ENCODE measurements at places on chromosomes 5 and 9.

- DNase-seq: no peak
Observed at GRCh38 chr5:4027088-4027734, 431.6 kb downstream of the IRX1 start.

DNA sequence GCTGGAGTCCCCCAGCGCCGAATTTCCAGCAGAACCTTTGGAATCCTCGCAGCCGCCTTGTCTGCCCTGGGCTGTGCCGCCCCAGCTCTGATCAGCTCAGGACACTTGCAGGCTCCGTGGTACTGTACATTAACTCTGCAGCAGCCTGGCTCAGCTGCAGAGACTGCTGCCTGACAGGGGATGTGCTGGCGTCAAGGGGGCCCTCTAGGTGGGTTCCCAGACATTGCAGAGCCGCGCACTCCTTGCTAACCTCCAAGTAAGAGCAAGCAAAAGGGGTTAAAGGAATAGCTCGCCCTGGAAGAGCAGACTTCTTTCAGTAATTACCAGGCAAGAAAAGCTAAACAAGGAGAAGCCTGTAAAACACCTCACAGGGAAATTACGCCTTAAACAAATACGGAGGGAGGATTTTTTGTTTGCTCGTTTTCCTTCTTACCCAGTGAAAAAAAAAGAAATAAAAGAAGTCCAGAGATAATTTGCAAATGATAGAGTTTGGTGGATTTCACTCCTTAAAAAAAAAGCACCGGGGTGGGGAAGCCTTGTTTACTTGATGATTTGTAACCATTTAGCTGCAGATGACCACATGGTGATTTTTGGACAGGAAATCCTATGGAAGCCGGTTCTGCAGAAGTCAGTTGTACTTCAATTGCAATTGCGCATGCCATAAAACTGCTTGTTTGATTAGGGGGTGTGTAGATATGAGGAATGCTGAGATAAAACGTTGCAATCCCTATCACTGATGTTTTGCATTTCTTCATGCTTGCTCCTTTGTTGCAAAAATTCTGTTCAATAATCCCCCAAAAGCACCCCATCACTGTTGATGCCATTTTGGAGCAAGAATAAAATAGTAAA is 305.8 kb downstream of the PDE4D start:
- DNase-seq: no peak

GRCh38 chr5:102863764-102864560 is 108.9 kb downstream of the PAM start:
- no peak for DNase-seq

GRCh38 chr9:3277200-3277599 is 248.6 kb downstream of the RFX3 start:
- no peak for DNase-seq

DNA sequence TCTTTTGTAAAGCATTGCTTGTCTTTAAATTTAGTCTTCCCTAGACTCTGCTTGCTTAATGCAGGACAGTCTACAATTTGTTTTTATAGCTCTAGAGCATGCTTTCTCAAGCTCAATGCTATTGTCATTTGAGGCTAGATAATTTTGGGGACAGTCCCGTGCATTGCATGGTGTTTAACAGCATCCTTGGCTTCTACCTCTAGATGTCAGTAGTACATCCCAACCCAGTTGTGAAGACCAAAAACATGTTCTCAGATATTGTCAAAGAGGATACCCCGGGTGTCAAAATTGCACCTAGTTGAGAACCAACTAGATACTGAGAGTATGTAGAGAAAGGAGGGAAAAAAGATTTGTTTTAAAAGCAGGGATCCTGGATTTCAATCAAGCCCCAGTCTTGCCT is 277.5 kb downstream of the CEMIP2 start:
- no peak for DNase-seq

GRCh38 chr5:112127861-112128260 is 291.2 kb downstream of the EPB41L4A start:
- DNase-seq: no peak

GRCh38 chr9:77832639-77833038 is 184.5 kb upstream of the GNA14 start:
- no peak for DNase-seq

GRCh38 chr5:542319-543311 is 18.4 kb upstream of the SLC9A3 start:
- no peak for DNase-seq

DNA sequence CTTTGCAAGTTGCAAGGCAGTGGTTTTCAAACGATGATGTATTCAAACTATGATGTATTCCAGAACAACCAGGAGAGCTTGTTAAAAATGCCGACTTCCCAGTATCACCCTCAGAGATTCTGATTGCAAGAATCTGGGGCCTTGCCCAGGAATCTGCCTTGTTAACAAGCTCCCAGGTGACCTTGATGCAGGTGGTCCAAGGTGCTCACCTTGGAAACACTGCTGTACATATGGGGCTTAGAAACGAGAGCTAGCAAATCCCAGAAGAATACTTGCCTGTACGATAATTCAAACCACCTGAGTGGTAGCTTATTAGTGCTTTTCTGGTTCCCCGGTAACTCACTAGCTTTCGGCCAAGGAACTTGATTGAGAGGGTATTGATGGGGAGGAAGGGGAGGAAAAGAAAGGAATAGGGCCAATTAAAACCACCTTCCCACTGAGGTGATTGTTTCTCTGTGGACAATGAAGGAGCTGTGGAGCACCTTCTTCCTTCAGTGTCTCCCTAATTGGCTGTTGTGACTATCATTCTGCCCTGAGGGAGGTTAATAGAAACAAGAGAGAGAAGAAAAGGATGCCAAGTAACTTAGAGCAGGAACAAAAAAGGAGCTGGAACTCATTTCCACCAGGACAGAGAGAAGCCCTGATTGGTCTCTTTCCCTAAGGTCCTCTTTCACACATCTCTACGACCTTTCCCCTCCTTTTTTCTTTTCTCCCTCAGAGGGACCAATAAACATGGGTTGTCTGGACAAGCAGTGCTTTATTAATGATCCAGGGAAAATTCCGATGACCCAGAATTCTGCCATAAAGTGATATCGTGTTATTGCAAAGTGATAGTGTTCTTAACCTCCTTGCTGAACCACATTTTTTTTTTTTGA is 218.8 kb downstream of the TMEM167A start:
- DNase-seq: no peak

GRCh38 chr9:34825775-34826174 is 115.8 kb upstream of the CCL21 start:
- no peak for DNase-seq

DNA sequence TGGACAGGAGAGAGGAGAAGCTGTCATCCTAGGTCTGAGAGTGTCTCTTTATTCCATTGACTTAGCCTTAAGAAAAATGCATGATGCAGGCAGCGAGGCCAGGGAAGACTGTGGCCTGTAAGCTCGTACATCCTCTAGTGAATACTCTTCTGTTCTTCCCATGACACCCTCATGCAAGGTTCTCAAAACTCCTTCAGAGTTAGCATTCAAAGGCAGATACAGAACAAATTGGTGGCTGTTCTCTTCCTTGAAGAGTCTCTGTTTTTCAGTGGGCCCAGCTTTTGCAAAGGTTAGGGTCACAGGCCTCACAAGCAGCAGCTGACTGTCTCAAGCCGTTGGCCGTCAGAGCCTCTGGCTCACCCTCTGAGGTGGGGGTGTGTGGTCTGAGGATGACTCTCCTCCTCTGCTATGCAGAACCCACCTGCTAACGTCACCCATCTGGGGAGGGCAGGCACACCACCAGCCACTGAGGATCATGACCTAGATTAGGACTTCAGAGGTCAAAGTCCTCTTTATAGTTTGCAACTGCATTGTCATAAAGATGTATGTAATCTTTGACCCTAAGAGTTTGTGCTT is 15.1 kb downstream of the ADCY2 start:
- no peak for DNase-seq

GRCh38 chr9:127553793-127554192 is 58.3 kb upstream of the STXBP1 start:
- no peak for DNase-seq

DNA sequence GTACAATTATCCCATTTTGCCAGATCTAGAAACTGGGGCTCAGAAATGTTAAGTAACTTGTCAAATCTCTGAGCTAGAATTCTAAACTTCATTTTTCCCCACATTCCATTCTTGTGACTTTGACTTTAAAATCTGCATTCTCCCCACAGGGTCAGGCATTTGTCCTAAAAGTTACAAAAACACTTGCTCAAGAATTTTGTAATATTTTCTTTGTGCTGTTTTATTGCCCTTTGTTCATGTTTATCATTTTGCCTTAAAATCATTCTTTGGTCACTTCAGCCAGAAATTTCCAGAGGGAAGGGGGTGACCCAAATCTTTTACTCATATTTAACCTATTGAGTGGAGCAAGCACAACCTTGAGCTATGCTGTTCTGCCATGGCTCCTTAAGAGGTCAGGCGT is 120.1 kb upstream of the CCL21 start:
- no peak for DNase-seq

Measured in NCI-H526 treated with DMSO at 0.1 percent for 48 hours (cell line).